Activated naive CD8-positive, alpha-beta T cell treated with anti-CD3 and anti-CD28 coated beads for 36 hours (primary cell): ENCODE measurements at places on chromosomes 16 and 17. TPM values are rescaled to one million over a fixed set of nuclear protein-coding genes. Genes with fewer than 3 reads are reported as not detected.

KRT13 gene
- not detected for total RNA-seq

HAS3 gene
- total RNA-seq = 0.33 TPM

AKTIP gene
- total RNA-seq = 27.1 TPM

TMEM92 gene
- total RNA-seq = not detected

DNAI2 gene
- not detected for total RNA-seq

- no peak for DNase-seq
- H3K27ac ChIP-seq = no peak overlapping the region
- H3K4me3 ChIP-seq = no peak overlapping the region
- no peaks in the 10 kb centered on the region for H3K27me3 ChIP-seq
Measured at GRCh38 chr16:12025926-12026325, 49.4 kb downstream of the SNX29 start.

DNA sequence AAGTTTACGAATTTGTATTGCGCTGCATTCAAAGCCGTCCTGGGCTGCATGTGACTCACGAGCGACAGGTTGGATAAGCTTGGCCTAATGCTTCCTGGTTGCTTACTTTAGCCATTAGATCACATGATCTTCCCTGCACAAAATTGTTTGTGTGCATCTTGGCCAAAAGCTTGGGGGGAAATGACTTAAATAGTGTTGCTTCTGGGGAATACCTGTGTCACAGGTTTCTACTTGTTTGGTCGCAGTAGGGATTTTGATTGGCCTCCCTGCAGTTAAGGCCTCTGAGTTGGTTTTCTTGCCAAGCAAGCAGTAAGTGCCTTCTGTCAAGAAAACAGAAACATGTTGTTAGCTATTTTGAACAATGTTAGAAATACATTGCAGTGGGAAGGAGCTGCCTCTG is 39.6 kb upstream of the DUSP14 start:
- H3K27ac ChIP-seq = no peak overlapping the region
- no peaks in the 10 kb centered on the region for H3K27me3 ChIP-seq
- DNase-seq = no peak
- H3K4me3 ChIP-seq = no peak overlapping the region
- peaks cover 2% of the 10 kb centered on the region for H3K4me1 ChIP-seq

DNA sequence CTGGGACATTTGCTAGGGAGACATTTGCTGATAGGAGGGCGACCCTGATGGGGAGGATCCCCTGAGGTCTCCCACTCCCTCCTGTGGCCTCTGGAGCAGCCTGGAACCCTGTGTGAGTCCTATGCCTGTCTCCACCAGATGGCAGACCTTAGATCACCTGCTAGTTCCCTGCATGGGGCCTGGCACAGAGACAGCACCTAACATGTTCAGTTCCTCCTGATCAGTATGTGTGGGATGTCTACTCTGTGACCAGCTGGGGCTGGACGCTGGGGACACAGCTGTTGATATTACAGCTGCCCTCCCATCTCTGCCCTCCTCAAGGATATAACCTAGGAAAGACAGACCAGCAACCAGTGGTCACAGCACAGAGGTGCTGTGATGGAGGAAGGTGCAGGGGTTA is 1.1 kb upstream of the ADCY7 start:
- no peaks in the 10 kb centered on the region for H3K27me3 ChIP-seq
- H3K36me3 ChIP-seq = peaks cover 24% of the 10 kb centered on the region
- peaks cover 50% of the 10 kb centered on the region for H3K4me1 ChIP-seq
- DNase-seq = no peak
- H3K4me3 ChIP-seq = peak overlapping the region; percentile 20

- H3K27ac ChIP-seq = no peak overlapping the region
- H3K4me1 ChIP-seq = peaks cover 28% of the 10 kb centered on the region
- H3K27me3 ChIP-seq = no peaks in the 10 kb centered on the region
- no peak overlapping the region for H3K4me3 ChIP-seq
Measured at GRCh38 chr16:84357191-84357651, 11.1 kb upstream of the ATP2C2 start.
